ENCODE measurements at places on chromosomes 2 and 18.

DNA sequence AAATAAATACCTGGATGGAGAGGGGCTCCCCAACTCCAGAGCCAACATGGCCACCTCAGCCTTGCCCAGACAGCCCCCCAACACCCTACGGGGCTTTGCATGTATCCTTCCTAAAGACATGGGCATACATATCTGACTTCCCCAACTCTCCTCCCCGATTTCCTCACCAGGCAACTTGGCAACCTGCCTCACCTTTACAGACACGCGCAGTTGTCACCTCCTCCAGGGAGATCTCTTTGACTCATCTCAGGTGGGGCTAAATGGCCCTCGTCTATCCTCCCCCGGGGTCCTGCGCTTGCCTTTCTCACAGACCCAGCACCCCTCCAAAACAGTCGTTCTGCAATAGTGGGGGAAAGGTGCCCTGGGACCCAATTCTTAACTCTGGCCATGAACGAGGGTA lies 10.6 kb upstream of the BIN1 start:
- DNase-seq: no peak

- DNase-seq: peak; percentile 52
Measured at GRCh38 chr2:43221763-43222474, 4.5 kb downstream of the ZFP36L2 start.

- DNase-seq: no peak
Measured at GRCh38 chr2:11899264-11899818, 152.9 kb downstream of the LPIN1 start.

DNA sequence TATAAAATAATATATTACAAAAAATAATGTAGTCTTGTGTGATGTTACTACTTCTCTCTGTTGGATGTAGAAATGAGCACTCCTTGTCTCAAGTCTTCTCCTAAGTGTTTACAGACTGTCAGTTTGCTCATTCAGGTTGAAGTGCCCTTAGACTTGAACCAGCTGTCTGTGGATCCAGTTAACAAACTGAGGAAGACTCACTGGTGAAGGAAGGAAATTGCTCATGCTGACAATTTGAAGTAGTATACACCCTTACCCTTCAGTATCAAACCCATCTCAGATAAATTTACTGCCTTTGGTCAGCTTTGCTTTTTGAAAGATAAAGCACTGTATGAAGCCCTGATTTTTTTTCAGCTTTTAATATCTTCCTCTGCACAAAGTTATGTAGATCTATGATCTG lies 854.2 kb upstream of the ZEB2 start:
- no peak for DNase-seq

DNA sequence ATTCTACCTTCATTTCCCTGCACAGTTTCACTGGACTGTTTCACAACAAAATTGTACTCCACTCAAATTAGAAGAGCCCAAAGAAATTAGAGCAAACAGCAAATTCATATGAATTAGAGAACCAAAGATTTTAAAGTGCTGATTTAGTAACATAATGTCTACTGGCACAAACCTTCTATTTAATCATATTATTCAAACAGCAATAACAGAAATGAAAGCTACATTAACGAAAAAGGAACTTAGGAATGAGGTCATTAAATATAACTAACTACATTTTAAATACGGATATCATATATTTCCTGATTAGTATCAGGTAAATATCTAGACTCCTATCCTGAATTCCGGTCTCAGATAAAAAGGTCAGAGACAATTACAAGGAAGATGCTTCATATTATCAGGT lies 5.1 kb downstream of the C18orf32 start:
- DNase-seq: no peak

- DNase-seq: no peak
Measured at GRCh38 chr18:45197526-45197970, 417.7 kb upstream of the SLC14A2 start.

GRCh38 chr2:29520001-29520400 lies 401.4 kb downstream of the ALK start:
- DNase-seq: no peak

GRCh38 chr2:8456151-8457091 lies 225.4 kb upstream of the ID2 start:
- peak; percentile 31 for DNase-seq

DNA sequence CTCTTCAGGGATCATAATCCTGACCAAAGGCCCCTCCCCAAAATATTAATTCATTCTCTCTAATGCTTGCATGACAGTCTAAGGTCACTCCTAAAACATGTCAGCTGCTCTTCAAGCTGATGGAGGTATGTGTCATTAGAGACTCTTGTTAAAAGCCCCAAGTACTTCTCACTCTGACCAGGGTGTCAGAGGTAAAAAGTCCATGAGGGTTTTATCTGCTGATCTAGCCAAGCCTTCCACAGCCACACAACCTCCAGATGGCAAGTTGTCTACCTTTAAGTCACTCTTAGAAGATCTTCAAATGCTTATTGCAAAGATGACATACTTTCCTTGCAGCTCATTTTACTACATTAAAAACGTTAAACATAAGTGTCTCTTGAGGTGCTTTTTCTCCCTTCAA lies 83.6 kb upstream of the ETAA1 start:
- no peak for DNase-seq

- DNase-seq: no peak
Measured at GRCh38 chr2:51350100-51350499, 318.2 kb upstream of the NRXN1 start.

DNA sequence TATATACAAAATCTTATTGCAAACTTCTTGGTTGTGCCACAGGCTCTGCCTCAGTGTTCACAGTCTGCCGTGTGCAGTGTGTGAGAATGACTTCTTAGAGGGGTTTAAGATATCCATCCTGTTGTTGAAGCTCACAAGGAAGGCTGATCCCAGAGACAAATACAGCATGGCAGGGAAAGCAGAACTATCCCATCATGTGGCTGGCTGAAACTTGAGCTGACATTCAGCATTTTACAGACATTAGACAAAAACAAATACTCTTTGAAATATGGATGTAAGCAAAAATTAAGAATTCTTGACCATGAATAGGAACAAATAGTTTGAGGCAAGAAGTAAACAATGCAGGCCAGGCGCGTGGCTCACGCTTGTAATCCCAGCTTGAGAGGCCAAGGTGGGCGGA lies 12.9 kb upstream of the PUM2 start:
- no peak for DNase-seq

- DNase-seq: no peak
Measured at GRCh38 chr2:189466656-189467055, 25.4 kb downstream of the WDR75 start.

DNA sequence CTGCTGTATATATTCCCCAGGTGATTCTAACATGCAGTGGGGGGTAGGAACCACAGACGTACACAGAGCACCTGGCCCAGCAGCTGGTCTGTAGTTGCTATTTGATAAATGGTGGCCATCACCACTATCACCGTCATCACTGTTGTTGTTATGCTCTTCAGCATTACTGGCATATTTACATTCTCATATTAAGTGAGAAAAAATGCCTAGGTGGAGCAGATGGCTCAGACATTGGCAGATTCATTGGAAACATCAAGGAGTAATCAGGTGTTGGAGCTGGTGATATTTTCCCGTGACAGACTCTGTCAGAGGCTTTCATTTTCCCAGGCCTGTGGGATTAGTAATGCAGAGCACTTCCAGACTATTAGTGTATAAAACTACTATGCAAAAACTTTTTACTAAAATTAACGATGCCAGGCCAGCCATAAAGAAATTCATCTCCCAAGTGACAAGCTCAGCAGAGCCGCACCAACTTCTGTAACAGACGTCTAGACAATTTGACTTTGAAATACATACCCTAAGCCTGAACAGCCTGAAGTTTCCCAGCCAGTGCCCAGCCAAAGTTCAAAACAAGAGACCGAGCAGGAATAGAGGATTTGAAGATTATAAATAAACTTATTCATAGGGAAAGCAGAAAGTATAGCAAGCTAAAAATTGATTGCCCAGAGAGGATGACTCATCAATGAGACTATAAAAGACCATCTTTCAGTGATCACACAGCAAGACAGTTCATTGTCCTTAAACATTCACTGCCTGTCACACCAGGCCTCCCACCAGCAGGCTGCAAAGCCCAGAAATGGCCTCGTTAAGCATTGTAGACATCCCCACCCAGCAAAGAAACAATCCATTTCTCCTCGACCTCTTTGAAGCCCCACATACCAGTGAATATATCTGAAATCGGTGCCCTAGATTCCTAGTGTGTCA lies 247.4 kb upstream of the CHAC2 start:
- no peak for DNase-seq

- DNase-seq: no peak
Measured at GRCh38 chr2:157508676-157509075, 64.8 kb upstream of the CYTIP start.

GRCh38 chr2:232973796-232974195 lies 39.3 kb downstream of the NGEF start:
- DNase-seq: no peak

- DNase-seq: no peak
Measured at GRCh38 chr2:33673937-33674336, 74.8 kb upstream of the FAM98A start.

DNA sequence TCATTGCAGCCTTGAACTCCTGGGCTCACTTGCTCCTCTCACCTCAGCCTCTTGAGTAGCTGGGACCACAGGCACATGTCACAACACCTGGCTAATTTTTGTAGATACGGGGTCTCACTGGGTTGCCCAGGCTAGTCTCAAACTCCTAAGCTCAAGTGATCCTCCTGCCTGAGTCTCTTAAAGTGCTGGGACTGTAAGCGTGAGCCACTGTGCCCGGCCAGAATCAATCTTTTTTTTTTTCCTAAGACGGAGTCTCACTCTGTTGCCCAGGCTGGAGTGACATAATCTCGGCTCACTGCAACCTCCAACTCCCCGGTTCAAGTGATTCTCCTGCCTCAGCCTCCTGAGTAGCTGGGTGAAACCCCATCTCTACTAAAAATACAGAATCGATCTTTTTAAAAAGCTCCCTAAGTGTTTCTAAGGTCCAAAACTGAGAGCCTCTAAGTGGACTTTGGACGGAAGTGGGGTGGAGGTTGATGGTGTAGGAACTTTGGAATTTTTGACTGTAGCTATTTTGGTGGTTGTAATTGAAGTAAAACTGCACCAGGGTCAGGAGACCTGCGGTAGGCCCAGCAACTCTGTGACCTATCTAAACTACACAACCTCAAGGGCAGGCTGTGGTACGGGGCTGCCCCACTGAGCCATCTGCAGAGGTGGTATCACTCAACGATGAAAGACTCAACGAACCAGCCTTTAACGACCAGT lies 82.9 kb downstream of the POLR1A start:
- DNase-seq: no peak

GRCh38 chr2:120972286-120972685 lies 236.6 kb downstream of the GLI2 start:
- DNase-seq: no peak

- DNase-seq: no peak
Measured at GRCh38 chr2:7400628-7401027, 483.4 kb downstream of the RNF144A start.
